ENCODE measurements at places on chromosomes 11 and 22. TPM values are rescaled to one million over a fixed set of nuclear protein-coding genes. Genes with fewer than 3 reads are reported as not detected.
A peak's percentile ranks its signal among the peaks of the same experiment; 100 is the strongest.

GRCh38 chr11:494761-495536 lies 12.1 kb downstream of the RNH1 start:
- H3K36me3 ChIP-seq, result peaks cover 63% of the 10 kb centered on the region
- no peaks in the 10 kb centered on the region for H3K4me1 ChIP-seq
- DNase-seq, result no peak

- H3K4me1 ChIP-seq, result peaks cover 20% of the 10 kb centered on the region
- no peak overlapping the region for H3K4me3 ChIP-seq
- H3K36me3 ChIP-seq, result no peaks in the 10 kb centered on the region
These were observed 58.1 kb downstream of the CHRDL2 start for GRCh38 chr11:74672956-74673692.

Gene GNAZ
- total RNA-seq, result 10.3 TPM

GRCh38 chr11:131693756-131694155 lies 323.3 kb downstream of the NTM start:
- peaks cover 8% of the 10 kb centered on the region for H3K27me3 ChIP-seq
- no peaks in the 10 kb centered on the region for H3K36me3 ChIP-seq
- peaks cover 8% of the 10 kb centered on the region for H3K4me1 ChIP-seq
- H3K27ac ChIP-seq, result no peak overlapping the region
- no peak for DNase-seq

GRCh38 chr22:35868938-35869337 lies 151.3 kb downstream of the APOL5 start:
- no peaks in the 10 kb centered on the region for H3K27me3 ChIP-seq
- H3K4me1 ChIP-seq, result peaks cover 85% of the 10 kb centered on the region
- no peak for DNase-seq
- H3K4me3 ChIP-seq, result no peak overlapping the region
- H3K27ac ChIP-seq, result no peak overlapping the region
- H3K36me3 ChIP-seq, result no peaks in the 10 kb centered on the region

- H3K27ac ChIP-seq, result no peak overlapping the region
- H3K4me3 ChIP-seq, result no peak overlapping the region
- no peaks in the 10 kb centered on the region for H3K27me3 ChIP-seq
- no peaks in the 10 kb centered on the region for H3K4me1 ChIP-seq
- H3K36me3 ChIP-seq, result no peaks in the 10 kb centered on the region
These were observed 134.0 kb downstream of the TRIM44 start for GRCh38 chr11:35796562-35796961.

Gene BLID
- 3.1 TPM for total RNA-seq

Gene P4HA3
- total RNA-seq, result not detected

- peak overlapping the region; percentile 7 for H3K4me3 ChIP-seq
- no peaks in the 10 kb centered on the region for H3K27me3 ChIP-seq
- no peaks in the 10 kb centered on the region for H3K36me3 ChIP-seq
- peak; percentile 25 for DNase-seq
- peaks cover 55% of the 10 kb centered on the region for H3K4me1 ChIP-seq
These were observed 77.8 kb downstream of the CDKN1C start for GRCh38 chr11:2807801-2808241.

GRCh38 chr11:84780689-84781293 lies 846.4 kb downstream of the DLG2 start:
- no peak overlapping the region for H3K4me3 ChIP-seq
- DNase-seq, result peak; percentile 40
- no peaks in the 10 kb centered on the region for H3K27me3 ChIP-seq
- H3K36me3 ChIP-seq, result no peaks in the 10 kb centered on the region
- H3K27ac ChIP-seq, result no peak overlapping the region

Gene C11orf52
- total RNA-seq, result not detected

Gene EFCAB6
- 0.29 TPM for total RNA-seq
